NCI-H2081 treated with DMSO at 0.1 percent for 48 hours (cell line): ENCODE measurements at places on chromosomes 2 and 18.

GRCh38 chr2:188383158-188383557 is 91.5 kb downstream of the GULP1 start:
- DNase-seq = no peak

GRCh38 chr2:223053484-223054192 is 1.6 kb downstream of the KCNE4 start:
- no peak for DNase-seq

DNA sequence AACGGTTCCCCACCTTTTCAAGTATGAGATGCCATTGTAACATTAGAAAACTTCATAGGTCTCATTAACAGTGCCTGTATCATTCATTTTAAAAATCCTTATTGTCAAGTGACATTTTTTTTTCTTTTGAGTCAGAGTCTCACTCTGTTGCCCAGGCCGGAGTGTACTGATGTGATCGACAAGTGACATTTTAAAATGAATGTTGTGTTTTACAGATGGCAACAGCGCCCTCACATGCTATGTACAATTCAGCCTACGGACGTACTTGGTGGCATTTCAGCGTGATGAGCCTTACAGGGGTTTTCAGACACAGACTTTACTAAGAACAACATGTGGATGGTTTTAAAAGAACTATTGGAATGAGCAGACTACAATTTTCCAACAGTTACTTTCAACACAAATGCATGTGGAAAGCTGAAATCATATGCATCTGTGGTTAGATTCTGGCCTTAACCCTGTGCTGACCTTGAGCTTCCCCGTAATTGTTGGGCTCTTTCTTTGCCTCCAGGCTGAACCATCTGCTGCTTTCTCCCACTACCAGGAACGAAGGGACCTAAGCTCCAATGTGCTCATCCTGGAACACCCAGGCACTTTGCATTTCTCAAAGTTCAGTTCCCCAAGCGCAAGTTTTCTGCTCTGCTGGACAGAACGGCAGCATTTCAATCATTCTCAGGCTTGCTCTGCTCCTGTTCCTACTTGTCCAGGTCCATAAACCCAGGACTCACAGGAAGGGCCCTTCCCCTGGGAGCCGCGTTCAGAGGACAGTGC is 119.9 kb upstream of the NDUFV2 start:
- peak; percentile 13 for DNase-seq

- DNase-seq = no peak
These were observed 84.6 kb downstream of the MYL12B start for GRCh38 chr18:3346487-3346886.

DNA sequence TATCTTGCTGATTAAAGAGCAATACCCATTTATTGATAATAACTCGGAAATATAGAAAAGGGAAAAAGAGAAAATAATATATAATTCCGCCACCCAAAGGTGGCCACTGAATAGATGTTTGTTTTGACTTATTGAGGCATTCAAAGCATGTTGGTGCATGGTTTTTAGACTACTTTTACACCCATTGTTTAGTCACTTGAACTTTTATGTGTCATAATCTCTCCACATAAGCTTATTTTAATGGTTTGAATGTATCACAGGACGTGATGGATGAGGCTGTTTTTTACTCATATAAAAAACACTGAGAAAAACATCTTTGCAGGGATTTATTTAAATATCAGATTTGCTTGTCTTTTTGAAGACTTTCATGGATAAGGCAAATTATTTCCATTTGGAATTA is 120.4 kb downstream of the ACKR3 start:
- DNase-seq = no peak
